GM20000 (cell line): ENCODE measurements at places on chromosomes 12 and 14.
A peak's percentile ranks its signal among the peaks of the same experiment; 100 is the strongest.

DNA sequence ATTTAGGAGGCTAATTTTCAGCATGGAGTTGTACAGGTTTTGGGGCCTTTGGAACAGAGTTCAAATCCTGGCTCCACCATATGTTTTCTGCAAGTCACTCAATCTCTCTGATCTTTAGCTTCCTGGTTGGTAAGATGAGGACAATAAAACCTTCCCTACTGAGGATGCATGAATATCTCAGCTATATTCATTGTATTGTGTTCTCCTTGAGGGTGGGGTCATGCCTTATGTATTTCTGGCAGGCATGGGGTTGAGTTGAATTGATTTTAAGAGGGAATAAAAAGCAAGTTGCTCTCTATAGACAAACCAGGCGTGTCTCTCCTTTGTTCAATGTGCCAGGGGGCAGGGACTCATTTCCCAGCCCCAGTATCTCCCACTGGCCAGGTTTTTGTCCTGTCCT lies 173.1 kb downstream of the C12orf75 start:
- DNase-seq = no peak

GRCh38 chr12:125228519-125229260 lies 163.5 kb downstream of the AACS start:
- no peak for DNase-seq

DNA sequence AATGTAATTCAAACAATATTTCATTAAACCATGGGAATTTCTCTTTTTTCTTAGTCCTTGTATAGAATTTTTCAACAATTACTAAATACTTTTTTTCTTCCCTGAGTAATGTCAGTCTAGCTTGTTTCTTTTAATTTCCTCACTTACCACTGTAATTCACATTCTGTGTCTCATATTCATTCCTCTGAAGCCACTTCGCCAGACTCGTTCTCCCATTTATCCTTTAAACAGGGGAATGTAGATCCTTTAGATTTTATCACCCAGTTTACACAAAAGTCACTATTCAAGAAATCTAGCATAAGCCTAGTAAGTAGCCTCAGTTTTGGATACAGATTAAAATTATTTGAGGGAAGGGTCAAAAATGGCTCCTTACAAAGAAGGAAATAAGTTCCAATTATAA lies 6.8 kb downstream of the USP15 start:
- DNase-seq = no peak

GRCh38 chr14:96603350-96604255 lies 101.4 kb downstream of the PAPOLA start:
- DNase-seq = no peak

GRCh38 chr14:24196071-24197055 lies 1.1 kb upstream of the TM9SF1 start:
- DNase-seq = peak; percentile 56

- DNase-seq = no peak
Measured at GRCh38 chr14:54208751-54209150, 188.1 kb upstream of the CDKN3 start.

DNA sequence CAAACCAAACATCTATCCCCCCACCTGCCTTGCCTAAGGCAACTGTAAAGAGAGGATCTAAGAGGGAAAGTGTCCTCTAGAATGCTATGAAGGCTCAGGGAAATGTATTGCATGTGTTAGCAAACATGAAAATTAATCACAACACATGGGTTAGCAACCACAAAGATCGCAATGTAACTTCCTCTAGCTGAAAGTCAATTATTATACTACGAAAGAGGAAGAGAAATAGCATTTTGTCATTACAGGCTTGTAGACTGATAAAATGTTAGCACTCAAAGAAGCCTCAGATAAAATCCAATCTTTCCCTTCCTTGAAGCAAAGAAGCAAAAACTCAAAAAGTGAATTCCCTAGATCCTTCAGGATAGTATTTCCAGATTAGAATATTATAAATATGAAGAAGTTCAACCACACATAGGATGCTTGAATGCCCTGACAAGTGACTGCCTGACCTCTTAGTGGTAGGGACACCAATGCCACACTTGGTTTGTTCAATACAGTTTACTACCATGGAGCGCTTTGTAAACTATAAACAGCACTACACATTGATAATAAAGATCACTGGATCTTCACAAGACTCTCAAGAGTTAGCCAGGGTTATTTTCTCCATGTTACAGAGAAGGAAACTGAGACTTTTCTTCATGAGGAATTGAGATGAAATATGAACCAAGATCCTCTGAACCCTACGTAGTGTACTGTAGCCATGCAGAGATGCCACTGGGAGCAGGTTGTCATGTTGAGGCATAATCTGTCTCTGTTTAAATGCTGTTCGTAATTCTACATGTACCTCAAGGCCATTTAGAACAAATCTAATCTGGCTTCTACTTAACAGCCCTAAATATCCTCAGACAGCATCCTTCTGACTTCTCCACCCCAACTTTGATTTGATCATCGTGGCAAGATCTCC lies 100.7 kb downstream of the ITPR2 start:
- DNase-seq = peak; percentile 33
